ENCODE measurements at places on chromosomes 1 and 21. TPM values are rescaled to one million over a fixed set of nuclear protein-coding genes. Genes with fewer than 3 reads are reported as not detected.

The SIM2 gene
- not detected for total RNA-seq

The UMODL1 gene
- total RNA-seq, result not detected

The FALEC gene
- not detected for total RNA-seq

The SELP gene
- 40.0 TPM for total RNA-seq

The GPR37L1 gene
- total RNA-seq, result not detected

GRCh38 chr21:15517394-15517793, 212.4 kb upstream of the USP25 start:
- no peak overlapping the region for H3K4me3 ChIP-seq
- H3K27ac ChIP-seq, result no peak overlapping the region
- H3K4me1 ChIP-seq, result no peaks in the 10 kb centered on the region
- no peak for DNase-seq
- no peaks in the 10 kb centered on the region for H3K27me3 ChIP-seq
- H3K36me3 ChIP-seq, result no peaks in the 10 kb centered on the region

GRCh38 chr1:76835203-76835602, 32.1 kb upstream of the ST6GALNAC5 start:
- H3K4me3 ChIP-seq, result no peak overlapping the region
- H3K27me3 ChIP-seq, result no peaks in the 10 kb centered on the region
- H3K4me1 ChIP-seq, result no peaks in the 10 kb centered on the region
- no peak for DNase-seq
- H3K36me3 ChIP-seq, result no peaks in the 10 kb centered on the region
- H3K27ac ChIP-seq, result no peak overlapping the region

GRCh38 chr1:205528887-205529825, 24.7 kb downstream of the CDK18 start:
- no peak overlapping the region for H3K27ac ChIP-seq
- peaks cover 2% of the 10 kb centered on the region for H3K4me1 ChIP-seq
- peaks cover 38% of the 10 kb centered on the region for H3K36me3 ChIP-seq
- H3K27me3 ChIP-seq, result no peaks in the 10 kb centered on the region

- no peaks in the 10 kb centered on the region for H3K36me3 ChIP-seq
- no peak overlapping the region for H3K4me3 ChIP-seq
- H3K4me1 ChIP-seq, result no peaks in the 10 kb centered on the region
Measured at GRCh38 chr1:81999364-81999763, 198.6 kb downstream of the ADGRL2 start.

- no peak overlapping the region for H3K4me3 ChIP-seq
- peaks cover 1% of the 10 kb centered on the region for H3K4me1 ChIP-seq
- DNase-seq, result no peak
- no peaks in the 10 kb centered on the region for H3K27me3 ChIP-seq
- no peak overlapping the region for H3K27ac ChIP-seq
Measured at GRCh38 chr1:74328851-74329250, 93.7 kb downstream of the TNNI3K start.

DNA sequence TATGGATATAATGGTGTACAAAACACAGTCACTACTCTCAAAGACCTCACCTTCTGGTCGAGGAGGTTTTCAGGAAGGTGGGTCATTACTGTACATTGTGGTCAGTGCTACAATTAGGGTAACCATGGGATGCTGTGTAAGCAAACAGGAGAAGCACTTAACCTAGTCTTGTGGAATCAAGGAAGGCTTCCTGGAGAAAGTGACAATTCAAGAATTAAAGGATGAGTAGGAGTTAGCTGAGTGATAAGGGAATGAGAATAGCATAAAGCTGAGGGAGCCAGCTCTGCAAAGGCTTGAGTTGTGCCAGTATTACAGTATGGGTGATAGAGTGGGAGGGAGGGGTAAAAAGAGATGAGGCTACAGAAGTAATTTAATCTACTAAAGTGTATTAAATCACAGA, 17.2 kb downstream of the NEXN start:
- no peak overlapping the region for H3K4me3 ChIP-seq
- peaks cover 3% of the 10 kb centered on the region for H3K4me1 ChIP-seq
- peaks cover 22% of the 10 kb centered on the region for H3K36me3 ChIP-seq
- H3K27me3 ChIP-seq, result no peaks in the 10 kb centered on the region

- H3K4me3 ChIP-seq, result no peak overlapping the region
- no peak for DNase-seq
- H3K27ac ChIP-seq, result no peak overlapping the region
- no peaks in the 10 kb centered on the region for H3K4me1 ChIP-seq
Measured at GRCh38 chr1:199843861-199844260, 183.6 kb upstream of the NR5A2 start.

DNA sequence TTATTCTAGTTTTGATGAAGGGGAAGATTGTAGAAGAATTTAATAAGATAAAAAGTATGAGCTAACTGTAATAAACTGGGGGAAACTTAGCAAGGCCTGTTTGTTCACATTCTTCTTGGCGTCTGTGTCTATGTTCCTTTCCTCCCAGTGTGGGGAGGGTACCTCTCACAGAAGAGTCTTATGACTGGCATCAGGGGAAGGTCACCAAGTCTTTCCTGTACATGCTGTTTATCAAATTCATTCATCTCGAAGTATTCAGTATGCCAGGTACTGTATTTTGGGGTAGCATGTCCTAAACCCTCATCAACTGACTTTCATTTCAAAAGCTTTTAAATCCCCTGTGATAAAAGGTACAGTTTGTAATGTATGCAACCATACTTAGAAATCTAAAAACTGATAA, 78.4 kb downstream of the HS2ST1 start:
- H3K4me3 ChIP-seq, result no peak overlapping the region
- DNase-seq, result no peak
- no peak overlapping the region for H3K27ac ChIP-seq
- no peaks in the 10 kb centered on the region for H3K36me3 ChIP-seq

GRCh38 chr21:34182436-34182835, 109.1 kb downstream of the MRPS6 start:
- peak overlapping the region; percentile 75 for H3K27ac ChIP-seq
- H3K4me3 ChIP-seq, result no peak overlapping the region
- no peak for DNase-seq
- H3K27me3 ChIP-seq, result no peaks in the 10 kb centered on the region
- H3K4me1 ChIP-seq, result peaks cover 35% of the 10 kb centered on the region
- H3K36me3 ChIP-seq, result no peaks in the 10 kb centered on the region

- H3K27ac ChIP-seq, result no peak overlapping the region
- no peak overlapping the region for H3K4me3 ChIP-seq
Measured at GRCh38 chr1:203057911-203058675, 27.7 kb downstream of the MYOG start.

GRCh38 chr1:183023146-183023600, at the start of gene LAMC1:
Gene LAMC1, plus strand, starts transcription at chr1:183023420. Its CDS starts 297 bp downstream, at chr1:183023717.
- peak; percentile 79 for DNase-seq
- peak within 1 kb of the TSS; percentile 100 for H3K27ac ChIP-seq
- peaks cover 15% of the 10 kb centered on the region for H3K4me1 ChIP-seq
- H3K4me3 ChIP-seq, result peak within 1 kb of the TSS; percentile 87
- no peaks in the 10 kb centered on the region for H3K36me3 ChIP-seq
- H3K27me3 ChIP-seq, result no peaks in the 10 kb centered on the region

DNA sequence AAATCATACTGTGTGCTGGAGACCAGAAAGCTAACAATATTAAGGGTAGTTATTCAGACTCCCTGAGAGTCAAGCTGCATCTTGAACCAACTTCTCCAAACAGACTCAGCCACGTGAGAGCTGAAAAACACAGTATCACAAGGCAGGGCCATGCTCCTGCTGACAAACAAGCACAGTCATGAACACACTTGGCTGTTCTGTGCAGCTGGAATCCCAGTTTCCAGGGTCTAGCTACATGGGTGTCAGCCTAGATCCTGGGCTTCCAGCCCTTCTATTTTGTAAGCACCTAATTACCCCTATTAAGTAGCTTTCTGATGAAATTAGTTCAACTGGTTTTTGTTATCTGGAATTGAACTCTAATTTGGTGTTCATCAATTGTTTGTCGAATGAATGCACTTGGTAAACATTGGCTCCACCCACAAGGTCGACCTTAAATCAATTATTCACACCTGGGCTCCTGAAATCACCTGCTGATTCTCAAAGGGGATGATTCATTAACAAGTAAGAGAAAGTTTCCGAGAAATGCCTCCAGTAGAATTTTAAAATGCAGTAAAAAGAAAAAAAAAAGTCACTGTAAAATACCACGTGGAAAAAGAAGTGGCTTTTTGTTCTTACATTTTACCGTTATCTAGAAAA, 179.3 kb downstream of the ZC3H11B start:
- H3K4me1 ChIP-seq, result no peaks in the 10 kb centered on the region
- H3K27me3 ChIP-seq, result no peaks in the 10 kb centered on the region
- no peak for DNase-seq
- H3K4me3 ChIP-seq, result no peak overlapping the region
- H3K36me3 ChIP-seq, result no peaks in the 10 kb centered on the region

DNA sequence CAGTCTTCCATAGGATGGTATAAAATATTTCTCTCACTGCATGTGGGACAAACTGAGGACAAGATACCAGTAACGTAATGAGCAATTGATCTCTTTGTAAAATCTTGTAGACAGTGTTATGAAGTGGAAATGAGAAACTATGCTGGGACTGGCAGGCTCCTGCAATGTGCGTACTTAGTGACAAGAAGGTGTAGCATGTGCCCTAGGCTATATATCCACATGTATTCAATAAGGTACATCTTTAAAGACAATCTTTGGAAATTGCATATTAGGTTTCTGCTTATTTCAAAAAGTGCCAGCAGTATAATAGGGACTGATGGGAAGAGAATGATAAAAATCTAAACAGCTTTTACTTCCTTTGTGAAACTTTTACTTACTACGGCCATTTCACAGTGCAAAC, 81.9 kb upstream of the GREM2 start:
- no peaks in the 10 kb centered on the region for H3K36me3 ChIP-seq
- no peak overlapping the region for H3K4me3 ChIP-seq
- no peaks in the 10 kb centered on the region for H3K27me3 ChIP-seq
- H3K4me1 ChIP-seq, result no peaks in the 10 kb centered on the region
- DNase-seq, result no peak

GRCh38 chr21:24023936-24024335, 1583.3 kb downstream of the MRPL39 start:
- no peak overlapping the region for H3K4me3 ChIP-seq
- no peaks in the 10 kb centered on the region for H3K36me3 ChIP-seq
- H3K4me1 ChIP-seq, result no peaks in the 10 kb centered on the region
- H3K27ac ChIP-seq, result no peak overlapping the region
- no peak for DNase-seq
- H3K27me3 ChIP-seq, result no peaks in the 10 kb centered on the region

- no peaks in the 10 kb centered on the region for H3K36me3 ChIP-seq
- no peaks in the 10 kb centered on the region for H3K4me1 ChIP-seq
- no peaks in the 10 kb centered on the region for H3K27me3 ChIP-seq
- no peak overlapping the region for H3K4me3 ChIP-seq
Measured at GRCh38 chr1:163331116-163331515, 9.4 kb downstream of the NUF2 start.

Measured in ascending aorta (tissue), 2 donors.